Germinal center (tissue), 1 donor: ENCODE measurements at places on chromosomes 16 and 17.

GRCh38 chr17:35103271-35103670 is 16.4 kb downstream of the RAD51D start:
- no peak for DNase-seq

GRCh38 chr17:78709119-78709681 is 72.9 kb downstream of the CYTH1 start:
- DNase-seq, result peak; percentile 53

DNA sequence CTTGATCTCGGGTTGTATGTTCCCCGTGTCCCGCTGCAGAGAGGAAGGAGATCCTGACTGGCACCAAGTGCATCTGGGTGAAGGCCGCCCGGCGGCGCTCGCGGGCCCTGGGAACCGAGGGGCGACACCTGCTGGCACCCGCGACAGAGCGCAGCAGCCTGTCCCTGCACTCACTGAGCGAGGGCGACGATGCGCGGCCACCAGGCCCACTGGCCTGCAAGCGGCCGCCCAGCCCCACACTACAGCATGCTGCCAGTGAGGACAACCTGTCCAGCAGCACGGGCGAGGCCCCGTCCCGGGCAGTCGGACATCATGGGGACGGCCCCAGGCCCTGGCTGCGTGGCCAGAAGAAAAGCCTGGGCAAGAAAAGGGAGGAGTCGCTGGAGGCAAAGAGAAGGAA is 7.5 kb downstream of the BTBD17 start:
- DNase-seq, result peak; percentile 49

- DNase-seq, result no peak
Measured at GRCh38 chr16:75415169-75415905, 18.0 kb downstream of the CFDP1 start.

GRCh38 chr17:4566785-4567184 is 6.4 kb upstream of the GGT6 start:
- DNase-seq, result peak; percentile 72

DNA sequence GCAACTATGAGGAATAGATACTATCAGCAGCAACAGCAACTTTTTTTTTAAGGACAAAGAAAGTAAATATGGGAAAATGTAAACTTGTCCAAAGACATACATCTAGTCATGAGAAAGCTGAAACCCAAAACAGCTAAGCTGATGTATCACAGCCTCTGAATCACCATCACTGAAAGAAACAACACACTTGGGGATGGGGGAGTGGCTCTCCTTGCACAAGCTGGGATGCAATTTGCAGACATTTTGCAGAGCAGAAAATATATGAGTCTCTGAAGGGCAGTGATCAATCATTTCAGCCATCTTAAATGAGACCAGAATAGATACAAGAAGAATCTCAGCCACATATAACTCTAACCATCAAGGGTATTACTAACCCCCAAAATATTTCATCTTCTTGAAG is 79.1 kb downstream of the GRIN2A start:
- DNase-seq, result no peak

DNA sequence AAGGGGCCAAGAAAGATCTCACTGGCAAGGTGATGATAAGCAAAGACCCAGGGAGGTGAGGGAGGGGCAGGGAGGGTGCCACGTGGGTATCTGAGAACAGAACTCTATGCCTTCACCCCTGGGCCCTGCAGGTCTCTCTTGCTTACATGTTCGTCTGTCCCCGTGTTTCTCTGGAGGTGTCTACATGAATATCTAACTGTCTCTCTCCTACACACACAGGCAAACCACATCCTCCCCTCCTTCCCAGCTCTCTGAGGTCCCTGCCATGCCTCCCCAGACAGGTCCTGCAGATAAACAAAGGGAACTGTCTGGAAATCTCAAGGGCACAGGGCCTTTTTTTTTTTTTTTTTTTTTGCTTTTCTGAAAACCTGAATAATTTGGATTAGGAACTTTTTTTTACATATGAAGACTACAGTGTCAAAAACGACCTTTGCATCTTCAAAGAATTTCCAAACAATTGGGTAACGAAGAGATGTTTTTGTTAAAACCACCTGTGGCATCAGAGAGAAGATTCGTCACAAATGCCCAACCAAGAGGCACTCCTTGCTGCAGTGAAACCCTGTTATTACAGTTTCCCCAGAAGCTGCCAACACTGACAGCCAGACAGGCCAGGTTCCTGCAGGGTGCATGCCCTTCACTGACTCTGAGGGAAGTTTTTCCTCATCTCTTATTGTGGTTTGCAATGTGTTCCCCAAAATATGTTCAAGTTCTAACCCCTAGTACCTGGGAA is 17.8 kb downstream of the PLLP start:
- no peak for DNase-seq

DNA sequence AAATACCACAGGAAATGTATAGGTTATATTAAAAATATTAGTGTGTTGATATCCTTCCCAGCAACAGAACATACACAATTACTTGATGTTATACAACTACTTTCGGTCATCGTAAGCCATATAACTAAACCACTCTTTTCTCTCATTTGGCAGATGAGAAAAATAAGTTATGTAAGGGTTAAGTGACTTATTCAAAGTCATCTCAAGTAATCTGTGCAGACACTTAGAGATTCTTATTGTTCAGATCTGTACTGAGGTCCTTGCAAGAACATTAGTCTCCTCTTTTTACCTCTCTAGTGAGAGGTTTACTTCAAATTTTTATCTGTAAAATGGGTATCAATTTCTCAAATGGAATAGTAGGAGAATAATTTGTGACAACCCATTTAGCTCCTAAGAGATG is 15.0 kb downstream of the NACA2 start:
- no peak for DNase-seq

- peak; percentile 46 for DNase-seq
Measured at GRCh38 chr16:66476328-66477027, 49.4 kb downstream of the BEAN1 start.

DNA sequence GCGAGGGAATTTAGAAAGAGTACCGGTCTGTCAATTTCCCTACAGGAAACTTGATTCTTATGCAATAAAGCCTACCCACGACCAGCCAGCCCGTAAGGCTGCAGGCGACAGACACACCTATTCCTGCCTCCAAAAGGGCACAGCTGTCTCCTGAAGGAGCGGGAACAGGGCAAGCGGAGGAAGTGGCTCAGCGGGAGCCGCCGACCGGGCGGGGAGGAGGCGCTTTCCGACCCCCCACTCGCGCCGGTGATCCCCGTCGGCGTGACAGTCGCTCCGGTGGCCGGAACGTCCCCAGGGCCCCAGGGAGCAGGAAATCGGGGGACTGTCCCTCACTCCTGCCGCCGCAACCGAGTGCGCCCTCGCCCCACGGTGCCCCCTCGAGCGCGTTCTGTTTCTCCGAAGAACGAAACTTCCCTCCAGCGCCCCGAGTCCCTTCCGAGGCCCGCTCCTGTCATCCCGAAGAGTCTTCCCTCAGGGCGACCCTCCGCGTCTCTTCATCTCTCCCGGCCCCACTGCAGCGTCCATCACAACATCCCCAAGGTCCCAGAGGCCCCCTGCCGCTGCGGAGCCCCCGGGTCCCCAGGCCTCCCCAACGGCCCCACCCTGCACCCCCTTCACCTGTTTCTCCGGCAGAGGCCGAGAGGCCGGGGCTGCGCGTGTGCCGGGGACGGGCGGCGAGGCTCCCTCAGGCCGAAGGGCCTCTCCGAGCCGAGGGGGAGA is 421 bp downstream of the STAT3 start:
- peak; percentile 30 for DNase-seq

- peak; percentile 64 for DNase-seq
Measured at GRCh38 chr16:73047536-73048291, at the start of gene ZFHX3. TSS of gene ZFHX3 (minus strand) at chr16:73048128. CDS start at chr16:72960145, 87,983 bp downstream.

DNA sequence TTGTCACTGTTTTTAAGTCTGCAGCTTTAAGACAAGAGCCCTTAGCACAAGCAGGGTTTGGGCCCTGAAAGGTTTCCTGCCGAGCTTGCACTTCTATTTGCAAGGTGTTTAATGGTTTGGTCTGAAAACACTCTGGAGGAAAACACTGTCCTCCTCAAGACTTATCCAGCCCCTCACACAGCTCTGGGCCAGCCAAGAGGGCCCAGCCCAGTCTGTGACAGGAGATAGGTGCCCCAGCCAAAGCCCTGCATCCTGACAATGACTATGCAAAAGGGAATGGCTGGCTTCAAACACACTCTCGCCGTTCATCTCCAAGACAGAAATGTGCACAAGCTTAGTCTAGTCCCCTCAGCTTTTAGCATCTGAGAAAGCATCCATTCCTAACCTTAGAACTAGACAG is 26.9 kb downstream of the MPG start:
- no peak for DNase-seq

- no peak for DNase-seq
Measured at GRCh38 chr16:67404740-67405226, 11.5 kb upstream of the TPPP3 start.

- DNase-seq, result no peak
Measured at GRCh38 chr17:71976011-71976649, 144.7 kb upstream of the SOX9 start.

DNA sequence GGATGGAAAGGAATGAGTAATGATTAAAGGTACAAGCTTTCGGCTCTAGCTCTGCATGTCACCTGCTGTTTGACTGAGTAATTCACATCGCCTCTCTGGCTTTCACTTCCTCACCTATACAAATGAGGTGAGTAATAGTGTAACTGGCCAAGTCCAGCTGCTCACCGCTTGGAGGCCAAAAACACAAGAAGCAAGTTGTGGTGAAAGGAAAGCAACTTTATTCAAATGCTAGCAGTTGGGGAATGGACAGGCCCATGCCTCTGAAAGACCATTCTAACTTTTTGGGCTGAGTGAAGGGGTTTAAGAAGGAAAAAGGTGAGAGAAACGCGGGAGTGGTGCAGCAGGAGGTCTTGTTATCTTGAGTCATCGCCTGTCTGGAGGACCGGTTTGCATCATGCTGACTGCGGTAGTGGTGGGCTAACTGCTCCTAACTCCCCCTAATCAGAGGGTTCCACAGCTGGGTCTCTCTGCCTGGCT is 45.7 kb upstream of the CSNK2A2 start:
- peak; percentile 61 for DNase-seq

- no peak for DNase-seq
Measured at GRCh38 chr17:19005137-19005773, 691 bp upstream of the FAM83G start.

DNA sequence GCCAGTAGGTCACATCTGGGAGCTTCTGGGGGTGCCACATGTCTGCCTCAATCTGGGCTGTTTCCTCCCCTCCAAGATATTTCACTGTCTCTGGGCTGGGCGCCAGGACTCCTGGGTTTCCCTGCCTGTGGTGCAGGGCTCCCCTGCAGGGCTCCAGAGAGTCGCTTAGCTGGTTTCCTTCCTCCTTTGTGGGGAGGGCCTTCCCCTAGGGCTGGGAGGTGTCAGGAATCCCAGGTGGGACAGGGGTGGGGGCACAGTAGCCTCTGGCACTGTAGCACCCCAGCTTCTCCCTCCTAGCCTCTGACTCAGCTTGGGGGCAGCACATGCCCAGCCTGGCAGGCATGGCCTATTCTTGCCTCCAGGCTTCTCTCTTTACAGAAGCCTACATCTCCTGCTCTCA is 2.6 kb downstream of the RARA start:
- no peak for DNase-seq

GRCh38 chr17:4513113-4514032 is 14.7 kb downstream of the SPNS2 start:
- no peak for DNase-seq

GRCh38 chr16:87637357-87637756 is 35.0 kb downstream of the JPH3 start:
- DNase-seq, result no peak

DNA sequence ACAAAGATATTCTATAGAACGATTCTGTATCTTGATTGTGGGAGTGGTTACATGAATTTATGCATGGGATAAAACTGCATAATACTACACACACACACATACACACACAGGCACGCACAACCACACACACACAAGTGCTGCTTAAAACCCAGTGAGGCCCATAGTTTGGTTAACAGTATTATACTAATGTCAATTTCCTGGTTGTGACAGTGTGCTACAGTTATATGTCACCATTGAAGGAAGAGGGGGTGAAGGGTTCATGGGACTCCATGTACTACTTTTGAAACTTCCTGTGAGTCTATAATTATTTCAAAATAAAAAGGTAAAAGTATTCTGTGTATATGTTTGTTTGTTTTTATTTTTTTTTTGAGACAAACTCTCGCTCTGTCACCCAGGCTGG is 8.1 kb downstream of the ZC3H7A start:
- no peak for DNase-seq

GRCh38 chr16:58094791-58095574 is 34.2 kb downstream of the CFAP20 start:
- DNase-seq, result no peak

- DNase-seq, result no peak
Measured at GRCh38 chr17:43477832-43478634, 5.7 kb upstream of the DHX8 start.

DNA sequence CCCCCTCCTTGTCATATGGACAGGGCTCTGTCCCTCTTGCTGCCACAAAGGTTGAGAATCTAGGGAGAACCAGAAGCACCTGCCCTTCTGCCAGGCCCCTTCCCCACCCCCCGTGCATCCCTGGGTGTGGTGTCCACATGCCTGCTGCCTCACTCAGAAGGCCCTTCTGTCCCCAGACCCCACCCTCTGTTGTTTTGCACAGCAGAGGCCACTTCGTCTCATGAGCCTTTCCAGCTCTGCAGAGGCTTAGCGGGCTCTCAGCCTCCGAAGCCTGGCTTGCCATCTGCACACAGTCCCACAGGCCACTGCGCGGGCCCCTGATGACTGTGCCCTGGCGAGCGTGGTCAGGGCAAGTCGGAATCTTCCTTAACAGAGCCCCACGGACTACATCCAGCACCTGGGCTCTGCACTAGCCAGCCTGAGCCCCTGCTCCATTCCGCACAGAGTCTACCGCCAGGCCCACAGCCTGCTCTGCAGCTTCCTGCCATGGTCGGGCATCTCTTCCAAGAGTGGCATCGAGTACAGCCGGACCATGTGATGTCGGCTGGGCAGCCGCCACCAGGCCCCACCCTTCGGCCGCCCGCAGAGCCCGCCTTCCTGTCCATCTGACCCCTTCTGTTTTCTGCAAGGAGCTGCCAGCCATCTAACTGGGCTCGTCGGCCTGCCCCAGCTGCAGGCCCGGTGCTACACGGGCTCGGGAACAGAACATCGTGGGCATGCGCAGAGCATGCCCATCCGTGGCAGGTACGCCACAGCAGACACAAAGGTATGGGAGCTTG is 10.8 kb downstream of the C16orf90 start:
- DNase-seq, result no peak

DNA sequence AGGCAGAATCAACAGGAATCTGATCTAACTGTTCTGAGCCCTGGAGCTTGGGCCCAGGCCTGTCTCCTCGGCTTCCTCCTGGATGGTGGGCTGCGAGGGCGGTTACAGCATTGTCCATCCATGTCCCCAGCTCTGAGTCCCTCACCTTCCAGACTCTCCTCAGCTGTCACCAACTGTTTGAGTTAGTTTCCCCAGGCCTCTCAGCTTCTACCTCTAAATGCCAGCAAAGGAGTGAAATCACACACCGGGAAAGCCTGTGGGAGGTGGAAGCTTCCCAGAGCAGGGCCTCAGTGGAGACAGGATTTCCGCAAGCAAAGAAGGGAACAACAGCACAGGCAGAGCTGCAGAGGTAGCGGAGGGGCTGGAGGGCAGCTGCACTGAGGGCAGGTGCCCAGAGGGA is 9.4 kb upstream of the PRPSAP2 start:
- DNase-seq, result no peak

GRCh38 chr17:3575511-3575910 is 17.9 kb upstream of the TRPV3 start:
- DNase-seq, result no peak

GRCh38 chr17:48597778-48598631 is 4.4 kb upstream of the HOXB5 start:
- DNase-seq, result peak; percentile 55

- DNase-seq, result no peak
Measured at GRCh38 chr16:73214825-73215677, 167.1 kb upstream of the ZFHX3 start.
